Pancreas (tissue), 10 donors: ENCODE measurements at places on chromosomes 5 and 9. TPM values are rescaled to one million over a fixed set of nuclear protein-coding genes. Genes with fewer than 3 reads are reported as not detected.

Gene FOXD4L3
- total RNA-seq, result not detected

DNA sequence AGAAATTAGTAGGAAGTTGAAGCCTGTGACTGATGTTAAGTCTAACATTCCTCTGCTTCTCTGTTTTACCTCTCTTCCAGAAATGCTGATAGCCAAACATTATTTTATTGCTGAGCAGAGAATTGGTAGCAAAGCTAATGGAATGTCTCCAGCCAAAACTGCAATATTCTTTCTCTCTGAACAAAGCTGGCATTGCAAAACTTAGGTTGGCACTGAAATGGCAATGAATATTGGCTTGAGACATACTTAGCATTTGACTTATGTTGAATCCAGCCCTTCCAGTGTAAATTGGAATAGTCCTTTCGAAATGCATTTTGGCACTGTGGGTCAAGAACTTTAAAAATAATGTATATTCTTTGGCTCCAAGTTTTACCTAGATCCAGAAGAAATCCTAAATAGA, 21.1 kb downstream of the FAF2 start:
- no peak for DNase-seq
- peaks cover 6% of the 10 kb centered on the region for H3K4me1 ChIP-seq
- H3K36me3 ChIP-seq, result no peaks in the 10 kb centered on the region
- no peaks in the 10 kb centered on the region for H3K27me3 ChIP-seq
- no peak overlapping the region for H3K4me3 ChIP-seq

Gene PLAC8L1
- not detected for total RNA-seq

- no peak overlapping the region for H3K4me3 ChIP-seq
- H3K4me1 ChIP-seq, result no peaks in the 10 kb centered on the region
- no peak for DNase-seq
Observed at GRCh38 chr5:33684496-33685159, 207.2 kb downstream of the ADAMTS12 start.

- peak; percentile 47 for DNase-seq
- peaks cover 22% of the 10 kb centered on the region for H3K4me1 ChIP-seq
- peak overlapping the region; percentile 82 for H3K27ac ChIP-seq
- H3K36me3 ChIP-seq, result no peaks in the 10 kb centered on the region
- no peaks in the 10 kb centered on the region for H3K27me3 ChIP-seq
- H3K4me3 ChIP-seq, result peak overlapping the region; percentile 49
Observed at GRCh38 chr9:137295849-137296669, 6.0 kb downstream of the NRARP start.

DNA sequence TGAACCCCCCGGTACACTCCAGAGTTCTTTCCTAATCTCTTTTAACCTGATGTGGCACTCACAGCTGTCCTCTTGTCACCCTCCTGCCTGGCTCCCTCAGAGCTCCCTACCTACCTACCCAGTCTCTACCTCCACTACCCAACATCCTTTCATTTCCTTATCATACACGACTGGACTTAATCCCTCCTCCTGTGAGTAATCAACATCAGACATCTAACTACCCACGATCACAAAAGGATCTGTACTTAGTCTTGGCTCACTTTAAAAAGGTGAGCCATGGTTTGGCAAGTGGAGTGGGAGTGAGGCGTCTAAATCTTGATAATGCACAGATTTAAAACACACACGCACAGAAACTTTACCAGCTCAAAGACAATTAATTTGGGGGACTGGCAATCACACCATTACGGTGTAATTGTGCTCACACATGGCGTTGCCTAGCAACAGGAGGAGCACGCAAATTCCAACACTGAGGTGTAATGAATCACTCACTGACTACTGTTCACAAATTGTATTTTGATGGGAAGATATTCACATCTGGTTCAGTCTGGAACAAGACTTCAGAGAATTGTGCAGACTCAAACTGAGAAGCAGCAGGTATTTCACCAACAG, 235.9 kb downstream of the EPB41L4A start:
- peak overlapping the region; percentile 23 for H3K27ac ChIP-seq
- H3K27me3 ChIP-seq, result no peaks in the 10 kb centered on the region
- H3K36me3 ChIP-seq, result no peaks in the 10 kb centered on the region
- no peaks in the 10 kb centered on the region for H3K4me1 ChIP-seq

GRCh38 chr5:52693836-52694235, 93.9 kb upstream of the ITGA1 start:
- H3K27ac ChIP-seq, result no peak overlapping the region
- peaks cover 2% of the 10 kb centered on the region for H3K4me1 ChIP-seq
- no peaks in the 10 kb centered on the region for H3K27me3 ChIP-seq

- no peak for DNase-seq
- H3K4me3 ChIP-seq, result no peak overlapping the region
- H3K27me3 ChIP-seq, result no peaks in the 10 kb centered on the region
Observed at GRCh38 chr9:8071445-8071798, 271.8 kb upstream of the DMAC1 start.

DNA sequence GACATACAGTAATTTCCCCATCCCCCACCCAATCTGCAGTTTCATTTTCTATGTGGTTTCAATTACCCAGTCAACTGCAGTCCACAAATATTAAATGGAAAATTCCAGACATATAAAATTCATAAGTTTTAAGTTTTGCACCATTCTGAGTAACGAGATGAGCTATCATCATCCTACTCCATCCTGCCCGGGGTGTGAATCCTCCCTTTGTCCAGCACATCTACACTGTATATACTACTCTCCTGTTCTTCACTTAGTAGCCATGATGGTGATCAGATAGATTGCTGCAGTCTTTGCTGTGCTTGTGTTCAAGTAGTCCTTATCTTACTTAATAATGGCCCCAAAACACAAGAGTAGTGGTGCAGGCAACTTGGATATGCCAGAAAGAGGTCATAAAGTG, 11.3 kb downstream of the OXCT1 start:
- no peaks in the 10 kb centered on the region for H3K4me1 ChIP-seq
- H3K27ac ChIP-seq, result no peak overlapping the region
- no peak for DNase-seq

Gene NOL6
- total RNA-seq, result 18.7 TPM

GRCh38 chr5:111954516-111955395, 197.8 kb upstream of the NREP start:
- H3K27me3 ChIP-seq, result no peaks in the 10 kb centered on the region
- no peak overlapping the region for H3K27ac ChIP-seq
- no peak overlapping the region for H3K4me3 ChIP-seq
- DNase-seq, result no peak

Gene SLC28A3
- total RNA-seq, result 10.8 TPM

- no peak overlapping the region for H3K27ac ChIP-seq
- peaks cover 15% of the 10 kb centered on the region for H3K4me1 ChIP-seq
- H3K27me3 ChIP-seq, result no peaks in the 10 kb centered on the region
- H3K4me3 ChIP-seq, result no peak overlapping the region
- DNase-seq, result peak; percentile 26
Observed at GRCh38 chr9:124256517-124257069, 1.2 kb upstream of the NEK6 start.

GRCh38 chr5:160800375-160801275, 51.4 kb downstream of the ATP10B start:
- no peaks in the 10 kb centered on the region for H3K36me3 ChIP-seq
- peaks cover 8% of the 10 kb centered on the region for H3K4me1 ChIP-seq
- no peaks in the 10 kb centered on the region for H3K27me3 ChIP-seq

DNA sequence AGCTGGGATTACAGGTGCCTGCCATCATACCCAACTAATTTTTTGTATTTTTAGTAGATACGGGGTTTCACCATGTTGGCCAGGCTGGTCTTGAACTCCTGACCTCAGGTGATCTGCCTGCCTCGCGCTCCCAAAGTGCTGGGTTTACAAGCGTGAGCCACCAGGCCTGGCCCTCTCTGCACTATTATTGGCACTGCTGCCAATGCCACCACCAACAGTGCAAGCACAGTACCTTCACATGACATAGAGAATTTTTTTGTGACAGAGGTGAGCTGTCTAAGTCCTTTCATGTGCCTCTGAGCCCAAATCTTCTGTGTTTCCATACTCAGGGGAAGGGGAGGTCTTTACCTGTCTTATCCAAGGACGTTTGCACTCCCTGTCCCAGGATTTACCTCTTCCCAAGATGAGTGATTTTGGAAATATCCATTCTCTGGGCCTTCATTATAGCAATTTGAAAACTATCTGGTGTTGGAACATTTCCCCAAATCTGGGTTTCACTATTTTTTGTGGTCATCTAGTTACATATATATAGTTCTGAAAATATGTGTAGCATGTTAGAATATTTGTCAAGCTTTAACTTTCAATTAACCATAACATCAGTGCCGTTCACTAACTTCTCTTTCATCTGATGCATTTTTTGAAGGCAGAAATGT, 5.4 kb upstream of the CD180 start:
- no peaks in the 10 kb centered on the region for H3K4me1 ChIP-seq
- no peaks in the 10 kb centered on the region for H3K36me3 ChIP-seq
- no peak overlapping the region for H3K4me3 ChIP-seq
- no peak for DNase-seq

GRCh38 chr9:15873573-15874177, 320.8 kb downstream of the CCDC171 start:
- H3K27me3 ChIP-seq, result no peaks in the 10 kb centered on the region
- H3K27ac ChIP-seq, result no peak overlapping the region
- no peaks in the 10 kb centered on the region for H3K4me1 ChIP-seq

Gene SPATA31C1
- total RNA-seq, result not detected

GRCh38 chr5:2577312-2578036, 174.0 kb downstream of the IRX2 start:
- no peak for DNase-seq
- no peaks in the 10 kb centered on the region for H3K27me3 ChIP-seq
- no peaks in the 10 kb centered on the region for H3K4me1 ChIP-seq
- H3K27ac ChIP-seq, result no peak overlapping the region
- H3K36me3 ChIP-seq, result no peaks in the 10 kb centered on the region

DNA sequence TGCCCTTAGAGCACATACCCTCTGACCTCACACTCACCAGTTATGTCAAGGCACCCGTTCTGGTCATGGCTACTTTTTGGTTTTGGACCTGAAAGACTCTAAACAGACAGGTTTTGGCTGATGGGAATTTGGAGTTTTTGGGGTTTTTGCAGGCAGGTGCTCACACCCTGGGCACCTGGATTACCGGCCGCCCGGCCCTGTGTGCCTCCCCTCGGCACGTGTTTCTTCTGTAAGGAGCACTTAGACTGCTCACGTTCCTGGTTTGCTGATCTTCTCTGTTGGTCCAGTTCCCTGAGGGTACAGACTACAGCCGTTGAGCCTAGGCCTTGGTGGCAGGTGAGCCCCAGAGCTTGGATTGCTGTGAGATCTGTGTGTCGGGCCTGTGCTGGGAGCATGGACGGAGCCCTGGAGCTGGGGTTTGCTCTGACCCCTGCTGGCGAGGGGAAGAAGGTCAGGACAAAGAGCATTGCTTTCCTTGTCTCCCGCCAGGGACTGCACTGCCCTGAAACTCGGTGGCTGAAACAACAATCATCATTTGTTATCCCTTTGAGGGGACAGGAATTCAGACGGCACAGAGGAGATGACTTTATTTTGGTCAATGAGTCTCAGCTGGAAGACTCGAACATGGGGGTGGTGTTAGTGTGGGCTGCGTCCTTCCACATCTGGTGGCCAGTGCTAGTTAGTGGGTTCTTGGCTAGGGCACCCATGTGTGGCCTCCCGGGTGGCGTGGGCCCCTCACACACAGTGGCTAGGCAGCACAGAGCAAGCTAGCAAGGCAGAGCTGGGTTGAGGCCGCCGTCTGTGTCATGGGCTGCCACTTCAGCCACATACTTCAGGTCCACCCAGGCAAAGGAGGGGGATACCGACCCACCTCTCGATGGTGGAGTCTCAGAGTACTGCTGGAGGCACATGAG, 76.4 kb downstream of the EHMT1 start:
- DNase-seq, result peak; percentile 57
- H3K27ac ChIP-seq, result no peak overlapping the region
- no peaks in the 10 kb centered on the region for H3K27me3 ChIP-seq
- no peaks in the 10 kb centered on the region for H3K36me3 ChIP-seq
- H3K4me3 ChIP-seq, result no peak overlapping the region

Gene SLC6A19
- 0.09 TPM for total RNA-seq

Gene HTR1A
- total RNA-seq, result not detected

GRCh38 chr5:72210888-72211678, 103.8 kb downstream of the MAP1B start:
- H3K27me3 ChIP-seq, result no peaks in the 10 kb centered on the region
- no peaks in the 10 kb centered on the region for H3K4me1 ChIP-seq
- H3K4me3 ChIP-seq, result no peak overlapping the region
